ENCODE measurements at places on chromosomes 4 and X. TPM values are rescaled to one million over a fixed set of nuclear protein-coding genes. Genes with fewer than 3 reads are reported as not detected.

Gene CXorf65
- total RNA-seq = 16.4 TPM

Gene G3BP2
- total RNA-seq = 212 TPM

Gene MAGEC3
- total RNA-seq = not detected

Gene HTR2C
- not detected for total RNA-seq

Gene CITED1
- total RNA-seq = not detected

Gene TENM3
- total RNA-seq = not detected

Gene ARR3
- not detected for total RNA-seq

Gene SATL1
- total RNA-seq = not detected

Gene RPS6KA6
- total RNA-seq = 1.5 TPM

Gene S100G
- total RNA-seq = not detected

GRCh38 chr4:26804925-26805324, 55.7 kb upstream of the STIM2 start:
- no peak for DNase-seq

GRCh38 chr4:101183221-101183620, 164.1 kb downstream of the PPP3CA start:
- no peak for DNase-seq

DNA sequence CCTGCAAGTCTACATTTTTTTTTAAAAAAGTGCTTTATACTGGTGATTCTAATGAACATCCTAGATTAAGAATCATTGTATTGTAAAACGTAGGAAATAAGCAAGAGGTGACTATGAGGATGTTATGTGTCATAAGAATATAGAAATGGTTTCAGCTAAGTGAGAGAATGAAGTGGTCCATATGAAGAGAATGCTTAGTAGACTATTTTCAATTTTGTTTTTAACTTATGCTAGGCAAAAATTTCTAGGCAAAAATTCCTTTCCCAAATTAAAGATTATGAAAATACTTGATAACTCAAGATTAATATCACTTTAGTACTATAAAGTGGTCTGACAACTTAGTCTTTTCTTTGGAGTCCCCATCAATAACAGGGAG, 825 bp downstream of the DYNLT3 start:
- no peak for DNase-seq

DNA sequence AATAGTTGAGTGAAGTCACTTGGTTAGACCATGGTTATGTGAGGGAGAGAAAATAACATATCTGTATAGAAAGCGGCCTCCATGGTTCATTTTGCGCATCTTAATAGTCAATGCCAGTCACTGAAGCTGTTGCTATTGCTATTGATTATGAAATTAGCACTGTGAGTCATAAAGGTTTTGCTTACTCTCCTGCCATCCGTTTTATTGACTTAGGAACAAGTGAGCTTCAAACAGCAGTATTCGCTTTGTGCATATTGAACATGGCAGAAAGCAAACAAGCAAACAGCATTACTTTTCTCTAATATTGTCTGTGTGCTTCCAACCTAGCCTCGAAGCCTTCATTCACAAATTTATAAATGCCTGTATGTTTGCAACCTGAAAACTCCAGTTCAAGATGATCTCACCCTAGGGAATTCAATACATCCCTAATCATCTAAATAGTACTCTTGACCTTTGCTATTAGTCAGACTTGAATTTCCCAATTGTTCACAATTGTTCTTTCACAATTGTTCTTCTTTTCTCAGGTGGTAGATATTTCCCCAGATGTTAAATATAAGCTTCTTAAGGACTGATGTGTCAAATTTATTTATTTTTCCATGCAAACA, 55.9 kb upstream of the GABRA2 start:
- DNase-seq = no peak

GRCh38 chr4:75584067-75584466, 28.2 kb downstream of the ODAPH start:
- DNase-seq = no peak

DNA sequence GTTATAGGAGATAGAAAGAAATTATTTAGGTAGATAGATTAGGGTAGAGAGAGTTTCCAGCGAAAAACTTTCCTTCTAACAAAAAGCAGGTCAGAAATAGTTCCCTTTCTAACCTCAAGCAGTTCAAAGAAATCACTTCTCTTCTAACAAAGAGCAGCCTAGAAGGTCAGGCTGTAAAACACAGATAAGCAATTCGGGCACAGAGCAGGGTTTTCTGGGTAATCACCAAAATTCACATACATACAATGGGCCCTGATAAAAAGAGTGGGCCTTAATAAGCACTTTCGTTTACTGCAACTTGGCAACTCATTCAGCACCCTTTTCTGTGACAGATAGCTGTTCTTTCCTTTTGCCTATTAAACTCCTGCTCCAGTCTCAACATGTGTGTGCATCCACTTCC, 13.4 kb upstream of the NAF1 start:
- no peak for DNase-seq

DNA sequence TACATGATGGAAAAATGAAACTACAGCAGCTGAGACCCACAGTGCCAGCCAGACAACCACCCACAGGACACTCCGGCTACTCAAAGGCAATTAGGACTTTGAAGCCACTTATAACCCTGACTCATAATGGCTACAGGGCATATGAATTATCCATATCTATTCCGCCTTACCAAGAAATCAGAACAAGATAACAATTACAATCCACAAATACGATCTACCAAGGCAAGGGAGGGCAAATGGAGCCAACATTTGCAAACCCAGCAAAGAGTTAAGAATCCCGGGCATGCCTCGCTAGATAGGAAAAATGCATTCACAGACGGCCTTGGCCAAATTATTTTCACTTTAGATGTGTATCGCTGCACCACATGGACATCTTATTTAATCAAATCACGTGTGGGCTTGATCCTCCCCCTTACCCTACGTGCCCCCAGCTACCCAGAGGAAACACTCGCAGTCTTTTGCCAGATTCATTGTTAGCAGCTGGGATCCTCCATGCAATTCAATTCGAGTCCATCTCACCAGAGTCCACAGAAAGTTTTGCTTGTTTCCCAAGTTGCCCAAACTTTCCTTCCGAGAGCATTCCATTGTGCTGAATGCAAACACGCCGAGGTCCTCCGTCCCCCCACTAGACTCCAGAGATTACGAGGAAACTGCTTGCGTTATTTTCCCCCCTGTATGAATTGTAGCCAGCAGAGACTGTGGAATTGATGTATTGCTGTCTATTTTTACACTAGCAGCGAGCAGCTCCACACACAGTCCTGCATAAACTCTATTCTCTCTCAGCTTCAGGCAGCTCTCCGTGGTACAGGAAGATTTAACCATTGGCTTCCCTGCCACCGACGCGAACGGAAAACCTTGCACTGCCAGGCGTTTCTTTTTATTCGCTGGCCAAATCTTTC, 1.2 kb downstream of the PPARGC1A start:
- no peak for DNase-seq

DNA sequence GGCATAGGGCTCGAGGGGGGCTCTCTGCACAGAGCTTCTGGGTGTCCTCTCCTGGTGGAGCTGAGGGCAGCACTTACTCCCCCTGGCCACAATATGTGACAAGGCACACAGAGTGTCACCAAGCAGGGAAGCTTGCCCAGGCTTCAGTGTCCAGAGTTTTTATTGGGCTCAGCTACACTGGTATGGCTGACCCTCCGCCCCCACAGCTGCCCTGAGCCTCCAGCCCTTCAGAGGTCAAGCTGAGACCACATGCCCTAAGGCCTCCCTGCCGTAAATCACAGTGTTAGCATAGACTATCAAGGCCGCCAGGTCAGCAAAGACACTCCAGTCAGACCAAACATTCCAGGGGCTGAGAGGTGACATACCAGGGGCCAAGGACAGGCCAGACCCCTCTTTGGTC, 59.0 kb downstream of the EVC start:
- no peak for DNase-seq

- no peak for DNase-seq
Measured at GRCh38 chr4:106160560-106160959, 155.4 kb downstream of the TBCK start.

DNA sequence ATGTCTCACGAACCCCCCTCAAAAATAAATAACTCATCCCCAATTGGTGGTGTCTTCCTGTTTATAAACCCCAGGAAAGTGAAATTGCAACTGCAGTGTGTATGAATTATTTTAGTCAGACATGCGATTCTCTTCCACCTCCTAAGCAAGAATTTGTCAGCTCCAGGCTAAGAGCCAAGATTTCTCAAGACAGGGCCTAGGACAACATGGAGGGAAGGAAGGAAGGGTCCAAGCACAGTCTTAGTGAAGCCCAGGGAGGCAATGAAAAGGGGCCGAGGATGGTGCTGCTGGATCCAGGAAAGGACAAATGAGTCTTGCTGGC, 20.0 kb downstream of the SH3KBP1 start:
- no peak for DNase-seq

- no peak for DNase-seq
Measured at GRCh38 chrX:9114245-9114644, 80.3 kb upstream of the FAM9B start.

DNA sequence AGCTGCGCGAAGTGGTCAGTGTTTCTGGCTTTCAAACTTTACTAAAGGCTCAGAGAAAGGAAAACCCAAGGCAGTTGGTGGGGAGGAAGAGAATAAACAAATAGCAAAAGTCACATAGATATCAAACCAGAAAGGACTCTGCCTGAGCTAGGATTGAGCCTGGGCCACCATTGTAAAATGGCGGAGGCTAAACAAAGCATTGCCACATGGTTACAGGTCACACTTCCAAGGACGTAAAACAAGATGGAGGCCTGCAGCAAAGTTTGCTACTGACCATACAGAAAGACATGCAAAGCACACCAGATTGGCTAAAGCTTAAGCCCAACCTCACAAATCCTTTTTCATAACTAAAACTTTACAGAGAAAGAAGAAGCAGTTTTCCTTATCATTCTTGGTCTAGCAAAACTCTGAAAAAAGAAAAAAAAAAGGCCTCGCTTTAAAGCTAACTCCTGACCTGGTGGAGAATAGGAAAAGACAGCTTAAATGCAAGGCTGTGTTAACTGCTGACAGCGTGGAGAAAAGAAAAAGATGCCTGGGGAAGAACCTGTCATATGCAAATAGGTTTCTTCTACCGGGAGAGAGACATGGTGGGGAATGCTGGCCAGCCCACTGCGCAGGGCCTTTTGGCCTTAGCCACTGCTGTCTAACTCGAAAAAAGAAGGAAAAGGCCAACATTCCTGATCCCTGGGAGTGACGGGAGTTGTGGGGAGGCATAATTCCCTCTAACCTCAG, 81.8 kb upstream of the SMARCA5 start:
- DNase-seq = no peak

- no peak for DNase-seq
Measured at GRCh38 chrX:1778817-1779216, 164.0 kb downstream of the ASMT start.

GRCh38 chr4:187883836-187884475, 111.6 kb upstream of the ZFP42 start:
- no peak for DNase-seq

DNA sequence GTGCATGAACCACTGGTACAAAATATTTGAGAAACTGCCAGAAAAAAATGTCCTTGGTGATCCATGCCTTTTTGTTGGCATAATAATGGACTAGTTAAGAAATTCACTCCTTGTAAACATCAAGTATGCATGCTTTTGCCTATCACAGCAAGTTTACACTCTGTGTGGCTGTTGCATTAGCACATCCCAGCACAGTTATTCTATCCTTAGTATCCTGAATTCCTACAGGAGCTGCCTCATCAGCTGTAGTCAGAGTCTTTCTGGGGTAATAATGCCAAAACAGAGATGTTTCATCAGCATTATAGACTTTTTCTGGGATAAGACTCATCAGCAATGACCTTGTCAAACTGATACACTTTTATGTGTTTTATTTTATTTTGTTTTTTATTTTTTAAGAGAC, 82.8 kb downstream of the CHIC2 start:
- DNase-seq = no peak

- DNase-seq = no peak
Measured at GRCh38 chr4:143215873-143216272, 31.2 kb downstream of the USP38 start.

DNA sequence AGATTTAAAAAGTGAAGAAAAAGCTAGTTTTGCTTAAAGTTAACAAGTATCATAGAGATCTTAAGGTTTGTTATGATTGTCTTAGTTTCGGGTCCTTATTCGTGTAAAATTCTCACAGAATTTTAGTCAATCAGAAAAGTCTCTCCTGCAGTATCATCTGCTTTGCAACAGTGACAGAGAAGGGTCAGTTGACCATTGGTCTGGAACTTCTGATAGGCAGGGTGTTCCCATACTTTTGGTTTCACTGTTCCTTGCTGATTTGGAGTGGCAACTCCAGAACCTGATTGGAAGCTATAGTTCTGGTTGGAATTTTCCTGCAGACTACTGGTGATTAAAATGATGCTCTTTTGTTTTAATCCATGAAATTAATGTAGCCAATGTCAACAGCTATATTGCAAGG, 1.8 kb downstream of the IL15 start:
- no peak for DNase-seq

GRCh38 chrX:49725401-49725800, 29.6 kb upstream of the PAGE1 start:
- DNase-seq = no peak

GRCh38 chrX:71301195-71301924, at the start of gene ITGB1BP2:
TSS of gene ITGB1BP2 (plus strand) at chrX:71301750. CDS start at chrX:71301807, 57 bp downstream.
- DNase-seq = no peak

DNA sequence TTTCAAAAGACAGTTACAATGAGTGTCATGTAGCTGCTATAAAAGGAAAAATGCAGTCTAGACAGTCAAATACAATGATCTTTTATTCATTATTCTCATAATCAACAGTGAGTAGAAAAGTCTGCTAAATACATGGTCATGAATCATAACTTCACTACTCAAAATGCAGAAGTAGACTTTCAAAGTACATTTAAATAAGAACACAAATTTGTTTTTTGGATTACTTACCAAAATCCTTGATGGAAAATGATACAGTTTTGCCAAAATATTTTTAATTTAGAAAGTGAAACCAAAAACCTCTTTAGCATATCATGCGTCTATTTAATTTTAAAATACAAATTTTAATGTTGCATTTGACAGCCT, 4.9 kb downstream of the ACSL4 start:
- DNase-seq = no peak

GRCh38 chr4:891747-892146, 40.4 kb downstream of the GAK start:
- peak; percentile 20 for DNase-seq

- DNase-seq = no peak
Measured at GRCh38 chr4:102553982-102554381, 52.8 kb downstream of the NFKB1 start.

- peak; percentile 6 for DNase-seq
Measured at GRCh38 chr4:124803641-124804040, 91.1 kb upstream of the ANKRD50 start.

DNA sequence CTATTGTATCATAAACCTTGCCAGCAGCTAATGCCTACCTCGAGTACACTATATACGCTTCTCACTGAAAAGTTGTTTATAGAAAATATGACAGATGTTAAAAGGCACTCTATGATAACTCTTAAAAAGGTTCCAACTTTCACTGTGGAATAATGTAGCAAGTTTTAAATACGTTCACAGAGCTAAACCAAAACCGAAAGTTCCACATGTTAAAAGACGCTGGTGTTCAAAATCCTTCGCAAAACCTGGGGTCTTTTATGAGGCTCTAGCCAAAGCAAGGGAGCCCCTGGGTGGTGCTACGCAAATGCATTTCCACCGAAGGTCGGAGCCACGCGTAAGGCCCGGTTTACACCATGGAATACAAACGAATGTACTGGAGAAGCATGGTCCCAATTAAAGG, 103.7 kb upstream of the TENM3 start:
- DNase-seq = no peak

GRCh38 chrX:1167466-1167865, 45.0 kb downstream of the CRLF2 start:
- DNase-seq = no peak
